ENCODE measurements at places on chromosomes 6 and 20.

GRCh38 chr20:4488407-4489339 is 233.0 kb upstream of the PRND start:
- DNase-seq = no peak

DNA sequence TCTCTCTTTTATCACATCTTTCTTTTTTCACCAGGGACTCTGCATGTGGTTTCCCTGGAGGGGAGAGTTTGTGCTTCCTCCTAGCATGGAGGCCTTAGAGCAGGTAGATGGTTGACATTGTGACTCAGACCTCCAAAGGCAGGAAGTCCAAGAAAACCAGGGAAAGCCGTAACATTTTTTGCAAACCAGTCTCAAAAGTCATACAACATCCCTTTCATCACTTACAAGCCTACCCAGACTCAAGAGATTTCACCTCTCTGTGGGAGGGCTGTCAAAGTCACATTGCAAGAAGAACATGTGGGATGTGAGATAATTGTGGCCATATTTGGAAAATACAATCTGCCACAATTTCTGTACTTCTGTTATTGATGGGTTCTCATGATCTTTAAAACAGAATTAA is 46.2 kb downstream of the SNRNP48 start:
- no peak for DNase-seq

- DNase-seq = no peak
Observed at GRCh38 chr6:399785-400534, 8.4 kb downstream of the IRF4 start.

DNA sequence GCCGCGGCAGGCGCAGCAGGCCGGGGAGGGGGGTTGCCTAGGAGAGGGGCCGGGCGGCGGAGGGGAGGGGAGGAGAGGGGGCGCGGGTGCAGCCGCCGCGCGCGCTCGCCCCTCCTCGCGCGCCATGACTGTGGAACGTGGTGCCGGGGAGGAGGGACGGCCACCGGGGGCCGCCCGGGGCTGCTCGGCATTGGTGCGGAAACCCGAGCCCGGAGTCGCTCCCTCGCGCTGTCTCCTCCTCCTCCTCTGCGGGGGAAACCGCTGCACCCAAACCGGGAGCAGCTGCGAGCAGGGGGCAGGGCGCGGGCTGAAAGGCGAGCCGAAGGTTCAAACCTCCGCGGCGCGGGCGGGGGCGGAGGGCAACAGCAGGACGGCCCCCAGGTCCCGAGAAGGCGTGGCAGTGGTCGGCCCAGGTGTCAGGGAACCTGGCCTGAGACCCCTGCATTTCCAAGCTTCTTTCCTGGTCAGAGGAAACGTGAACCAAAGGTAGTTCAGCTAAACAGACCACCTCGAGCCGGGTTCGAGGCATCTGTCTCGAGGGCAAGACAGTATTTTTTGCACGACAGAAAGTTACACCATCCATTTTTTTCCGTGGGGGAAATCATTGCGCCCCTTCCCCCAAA is 1.4 kb upstream of the TRERF1 start:
- DNase-seq = peak; percentile 86

DNA sequence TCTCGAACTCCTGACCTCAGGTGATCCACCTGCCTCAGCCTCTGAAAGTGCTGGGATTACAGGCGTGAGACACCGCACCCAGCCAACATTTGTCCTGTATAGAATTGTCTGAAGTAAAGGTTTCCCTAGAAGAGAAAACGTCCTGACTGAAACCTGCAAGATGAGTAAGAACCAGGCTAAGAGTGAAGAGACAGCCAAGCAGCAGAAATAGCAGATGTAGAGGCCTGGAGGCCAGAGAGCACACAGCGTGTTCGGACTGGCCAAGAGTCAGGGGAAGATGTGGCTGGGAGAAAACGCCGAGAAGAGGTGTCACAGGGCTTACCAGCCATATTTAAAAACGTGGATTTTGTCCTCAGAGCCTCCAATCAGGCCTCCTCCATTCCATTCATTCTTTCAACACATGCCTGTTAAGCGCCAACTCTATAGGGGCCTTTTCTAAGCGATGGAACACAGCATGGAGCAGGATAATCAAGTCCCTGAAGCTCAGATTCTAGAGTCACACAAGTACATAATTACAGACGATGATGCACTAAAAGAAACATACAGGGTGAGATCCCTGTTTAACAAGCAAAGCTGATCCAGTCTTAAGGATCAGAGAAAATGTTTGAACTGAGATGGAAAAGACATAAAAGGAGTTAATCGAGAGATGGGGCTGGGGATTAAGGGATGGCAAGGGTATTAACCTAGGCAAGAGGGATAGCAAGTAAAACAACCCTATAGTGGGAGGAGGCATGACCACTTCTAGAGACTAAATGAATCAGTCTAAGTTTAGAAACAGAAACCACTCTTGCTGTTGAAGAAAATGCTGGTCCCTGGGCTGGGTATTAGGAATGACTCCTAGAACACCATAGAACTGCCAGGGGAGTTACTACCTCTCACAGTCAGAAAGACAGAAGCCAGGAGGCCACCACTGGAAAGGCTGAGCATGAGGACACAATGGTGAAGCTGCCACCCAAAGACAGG is 4.8 kb downstream of the ZCCHC3 start:
- DNase-seq = no peak

- DNase-seq = peak; percentile 94
Observed at GRCh38 chr6:7589949-7590917, at the start of gene SNRNP48. SNRNP48 (plus strand) TSS chr6:7590198; CDS start chr6:7590258, 60 bp downstream.

GRCh38 chr6:44316481-44316880 is 3.3 kb upstream of the AARS2 start:
- DNase-seq = no peak

GRCh38 chr6:21665110-21665391 is 71.5 kb downstream of the SOX4 start:
- DNase-seq = no peak

- peak; percentile 54 for DNase-seq
Observed at GRCh38 chr6:38057994-38058393, 238.5 kb downstream of the ZFAND3 start.

- no peak for DNase-seq
Observed at GRCh38 chr6:126446248-126446647, 106.3 kb downstream of the CENPW start.

- DNase-seq = no peak
Observed at GRCh38 chr6:25165800-25166199, 113.4 kb upstream of the CARMIL1 start.

GRCh38 chr6:12947151-12947871 is 230.7 kb downstream of the PHACTR1 start:
- no peak for DNase-seq

- DNase-seq = no peak
Observed at GRCh38 chr6:106370639-106371038, 10.1 kb downstream of the CRYBG1 start.

GRCh38 chr6:7773322-7773721 is 47.4 kb downstream of the BMP6 start:
- DNase-seq = no peak

DNA sequence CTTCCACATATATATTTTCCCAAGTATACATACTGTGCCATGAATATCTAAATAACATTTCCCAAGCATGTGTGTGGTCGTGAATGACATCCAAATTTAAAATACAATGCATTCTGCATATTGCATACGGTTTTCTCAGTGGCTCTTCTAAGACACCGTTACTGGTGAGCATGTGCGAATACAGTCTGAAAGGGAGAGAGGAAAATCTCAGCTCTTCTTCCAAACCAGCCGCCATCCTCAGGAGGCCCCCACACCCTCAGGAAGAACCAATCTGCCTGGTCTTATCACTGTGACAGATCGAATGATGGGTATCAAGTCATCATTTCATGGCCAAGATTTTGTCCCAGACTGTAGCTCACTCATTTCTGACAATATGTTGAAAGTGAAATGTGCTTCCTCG is 50.7 kb downstream of the ADAT2 start:
- DNase-seq = no peak

GRCh38 chr20:38466171-38466570 is 6.5 kb upstream of the RALGAPB start:
- DNase-seq = no peak

DNA sequence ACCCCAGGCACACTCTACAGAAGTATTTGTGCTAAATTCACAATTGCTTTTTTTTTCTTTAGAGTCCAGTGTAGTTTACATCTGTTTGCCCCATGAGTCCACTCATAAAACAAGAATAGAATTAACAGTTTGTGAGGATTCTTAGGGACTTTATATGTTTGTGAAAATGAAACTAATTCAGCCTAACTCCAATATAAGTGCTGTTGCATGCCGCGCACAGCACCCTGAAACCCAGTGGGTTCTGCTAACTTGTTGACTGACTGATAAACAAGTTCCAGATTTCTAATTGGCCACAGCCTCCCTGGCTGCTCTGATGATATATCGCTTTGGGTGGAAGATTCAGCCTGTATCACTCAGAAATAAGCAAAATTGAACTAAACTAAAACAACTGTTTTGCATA is 561.4 kb downstream of the PKHD1 start:
- DNase-seq = no peak

DNA sequence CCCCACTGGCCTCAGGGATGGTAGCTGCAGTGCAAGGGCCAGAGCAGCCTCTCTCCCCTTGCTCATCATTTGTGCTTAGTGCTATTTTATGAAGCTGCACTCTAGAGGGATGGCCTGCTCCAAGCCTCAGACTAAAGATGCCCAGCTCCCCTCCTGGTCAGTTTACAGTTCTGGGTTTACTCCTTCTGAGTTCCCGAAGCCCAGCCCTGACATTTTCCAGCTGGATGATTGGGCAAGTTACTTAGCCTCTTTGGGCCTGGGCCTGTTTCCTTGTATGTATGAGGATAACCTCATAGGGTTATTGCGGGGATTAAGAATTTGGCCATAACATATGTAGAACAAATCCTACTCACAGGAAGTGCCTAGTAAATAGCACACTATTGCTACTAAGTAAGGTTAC is 31.8 kb upstream of the EMILIN3 start:
- no peak for DNase-seq

- no peak for DNase-seq
Observed at GRCh38 chr20:61439251-61439650, 187.2 kb downstream of the CDH4 start.

DNA sequence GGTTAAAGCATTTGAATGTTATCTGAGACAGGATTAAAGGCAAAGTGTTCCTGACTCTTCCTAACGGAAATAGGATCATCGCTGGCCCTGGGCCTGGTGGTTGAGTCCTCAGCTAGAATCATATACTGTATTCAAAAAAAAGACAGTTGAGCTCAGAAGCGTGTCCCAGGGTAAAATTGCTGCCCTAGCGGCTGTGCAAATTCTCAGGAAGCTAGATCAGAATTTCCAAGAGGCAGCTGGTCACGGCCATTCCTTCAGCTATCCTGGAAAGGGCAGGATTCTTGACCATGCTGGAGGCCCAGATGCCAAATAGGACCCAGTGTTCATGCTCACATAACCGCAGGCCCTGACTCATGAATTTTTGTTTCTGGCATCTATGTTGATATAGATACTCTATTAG is 67.4 kb downstream of the STMND1 start:
- DNase-seq = no peak

GRCh38 chr6:150936021-150936555 is 70.6 kb downstream of the MTHFD1L start:
- no peak for DNase-seq

DNA sequence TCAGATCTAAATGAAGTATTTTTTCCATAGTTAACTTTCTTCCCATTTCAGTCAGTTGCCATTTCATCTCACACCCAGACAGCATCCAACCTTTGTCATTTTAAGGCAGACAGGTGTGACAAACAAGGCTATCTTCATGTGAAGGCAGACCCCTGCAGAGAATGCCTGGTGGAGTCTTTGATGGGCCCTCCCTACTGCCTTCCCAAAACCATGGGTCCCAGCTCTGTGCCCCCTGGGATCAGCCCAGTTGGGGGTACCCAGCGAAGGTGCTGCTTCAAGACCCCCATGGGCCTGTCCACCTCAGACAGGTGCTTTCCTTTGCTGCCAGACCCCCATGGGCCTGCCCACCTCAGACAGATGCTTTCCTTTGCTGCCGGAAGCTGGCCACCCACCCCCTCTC is 28.3 kb upstream of the ID1 start:
- DNase-seq = no peak

- DNase-seq = no peak
Observed at GRCh38 chr6:63560801-63561287, 11.4 kb upstream of the LOC128125822 start.

DNA sequence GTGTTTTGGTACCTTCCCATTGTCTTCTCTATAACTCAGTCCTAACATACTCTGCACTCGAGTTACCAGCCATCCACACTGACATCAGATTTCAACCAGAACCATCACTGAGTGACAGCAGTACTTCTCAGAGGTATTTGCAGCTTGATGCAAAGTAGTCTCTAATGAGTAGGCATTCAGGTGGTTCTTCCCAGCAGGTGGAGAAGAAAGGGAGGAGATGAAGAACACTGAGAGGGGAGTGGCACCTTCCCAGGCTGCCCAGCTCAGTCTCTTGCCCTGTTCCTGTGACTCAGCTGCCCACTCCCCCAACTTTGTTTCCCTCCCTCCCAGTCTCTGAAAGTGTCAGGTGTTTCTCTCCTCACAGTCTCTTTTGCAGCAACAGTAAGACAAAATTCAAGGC is 38.7 kb upstream of the SMIM28 start:
- no peak for DNase-seq

DNA sequence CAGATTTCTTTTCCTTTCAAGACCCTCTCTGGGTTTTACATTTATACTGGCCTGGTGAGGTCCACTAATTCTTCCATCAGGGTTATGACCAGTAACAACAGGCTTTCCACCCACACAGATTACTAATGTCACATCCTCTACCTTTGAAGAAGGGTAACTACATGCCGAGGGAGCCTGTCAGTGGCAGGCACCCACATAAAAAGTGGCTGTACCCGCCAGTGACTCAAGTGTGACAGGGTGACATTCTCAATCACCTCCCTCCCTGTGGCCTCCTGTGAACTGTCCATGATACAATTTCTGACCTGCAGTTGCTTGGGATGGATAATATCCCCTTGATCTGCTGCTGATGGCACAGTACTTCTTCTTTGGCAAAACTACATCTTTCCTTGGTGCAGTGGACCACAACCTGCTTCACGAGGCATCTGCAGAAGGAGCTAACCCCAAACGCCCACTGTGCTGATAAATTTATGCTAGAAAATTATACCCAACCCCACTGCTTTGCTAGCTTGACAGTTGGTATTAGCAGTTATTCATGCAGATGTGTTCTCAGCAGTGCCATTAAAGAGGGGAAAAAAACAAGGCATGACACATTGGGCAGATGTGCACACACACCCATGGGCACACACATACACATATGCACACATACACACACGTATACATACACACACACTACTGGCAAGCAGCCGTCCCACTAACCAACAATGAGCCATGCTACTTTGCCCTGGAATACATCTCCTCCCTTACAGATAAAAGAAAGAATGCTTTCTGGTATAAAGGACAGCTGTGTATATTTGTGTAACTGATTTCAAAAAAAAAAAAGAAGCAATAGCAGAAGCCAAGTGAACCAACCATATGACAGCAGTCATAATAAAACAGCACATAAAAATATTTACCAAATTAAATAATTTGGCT is 20.8 kb downstream of the GFOD1 start:
- DNase-seq = peak; percentile 48

DNA sequence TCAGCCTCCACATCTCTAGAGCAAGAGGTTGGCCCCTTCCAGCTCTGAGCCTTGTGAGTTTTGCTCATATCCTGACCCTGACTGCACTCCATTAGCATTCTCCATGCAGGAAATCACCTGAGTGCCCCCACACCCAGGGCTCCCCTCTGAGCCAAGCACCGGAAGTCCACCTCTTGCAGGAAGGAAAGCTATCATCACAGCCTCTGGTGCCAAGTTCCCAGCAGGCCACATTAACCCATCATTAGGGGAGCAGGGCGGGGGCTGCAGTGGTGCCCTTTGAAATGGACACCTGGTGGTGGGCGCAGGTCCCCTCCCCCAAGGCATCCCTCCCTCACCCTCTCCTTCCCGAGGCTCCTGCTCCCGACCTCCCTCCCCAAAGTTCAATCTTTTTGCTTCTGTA is 16.1 kb downstream of the GRM4 start:
- DNase-seq = no peak

Measured in activated T-cell treated with anti-CD3 and anti-CD28 coated beads, Interleukin-2, amount 50 U/mL, for 24 hours (primary cell).